Activated CD4-positive, alpha-beta T cell treated with anti-CD3 and anti-CD28 coated beads, Interleukin-2, Interleukin-6, amounts not matched to agents 100 ng/mL and 50 ng/mL, durations not matched to agents 16 hours and 8 hours (primary cell): ENCODE measurements at places on chromosomes 16 and 17.

DNA sequence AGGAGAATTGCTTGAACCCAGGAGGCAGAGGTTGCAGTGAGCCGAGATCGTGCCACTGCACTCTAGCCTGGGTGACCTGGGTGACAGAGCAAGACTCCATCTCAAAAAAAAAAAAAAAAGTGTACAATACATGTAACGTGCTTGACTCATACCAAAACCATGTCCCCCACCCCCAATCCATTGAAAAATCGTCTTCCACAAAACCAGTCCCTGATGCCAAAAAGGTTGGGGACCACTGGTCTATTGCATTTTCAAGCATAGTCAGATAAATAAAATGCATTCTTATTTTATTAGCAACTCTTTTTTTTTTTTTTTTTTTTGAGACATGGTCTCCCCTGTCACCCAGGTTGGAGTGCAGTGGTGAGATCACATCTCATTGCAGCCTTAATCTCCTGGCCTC is 52.1 kb downstream of the COPRS start:
- DNase-seq, result no peak

GRCh38 chr17:45575126-45575885 is 84.8 kb upstream of the PLEKHM1 start:
- no peak for DNase-seq

GRCh38 chr17:21061971-21062526 is 19.2 kb upstream of the USP22 start:
- no peak for DNase-seq

- DNase-seq, result no peak
Observed at GRCh38 chr17:9218911-9219310, 197.6 kb downstream of the NTN1 start.
